Caki2 (cell line): ENCODE measurements at places on chromosomes 2 and 18.

GRCh38 chr2:194104687-194105086 lies 1552.3 kb upstream of the SLC39A10 start:
- no peak for DNase-seq

- no peak for DNase-seq
These were observed at the start of gene POMC for GRCh38 chr2:25168256-25169072. TSS of gene POMC (minus strand) at chr2:25168580. CDS start at chr2:25164772, 3,808 bp downstream.

GRCh38 chr18:36269157-36269556 lies 28.4 kb upstream of the FHOD3 start:
- DNase-seq: no peak

GRCh38 chr18:75223687-75224347 lies 13.2 kb downstream of the TSHZ1 start:
- DNase-seq: peak; percentile 87

GRCh38 chr2:42756966-42757513 lies 6.9 kb downstream of the OXER1 start:
- DNase-seq: no peak

DNA sequence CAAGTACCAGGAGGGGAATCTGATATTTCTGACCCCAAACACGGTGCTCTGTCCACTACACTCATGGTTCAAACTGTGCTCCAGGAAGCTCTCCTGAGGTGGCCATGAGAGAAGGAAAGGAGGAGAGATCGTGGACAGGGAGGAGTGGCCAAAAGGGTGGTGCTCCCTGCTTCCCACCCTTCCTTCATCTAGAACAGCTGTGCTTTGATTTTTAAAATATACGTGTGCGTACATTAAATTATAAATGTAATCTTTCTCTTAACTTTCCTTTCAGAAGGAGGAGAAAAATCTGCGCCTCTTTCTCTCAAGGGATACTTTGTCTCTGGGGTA lies 8.2 kb upstream of the CHRNA1 start:
- DNase-seq: no peak

- DNase-seq: no peak
These were observed 721.8 kb downstream of the ERBB4 start for GRCh38 chr2:211816754-211817153.

- DNase-seq: no peak
These were observed 261.7 kb upstream of the SLC39A10 start for GRCh38 chr2:195395362-195395761.

DNA sequence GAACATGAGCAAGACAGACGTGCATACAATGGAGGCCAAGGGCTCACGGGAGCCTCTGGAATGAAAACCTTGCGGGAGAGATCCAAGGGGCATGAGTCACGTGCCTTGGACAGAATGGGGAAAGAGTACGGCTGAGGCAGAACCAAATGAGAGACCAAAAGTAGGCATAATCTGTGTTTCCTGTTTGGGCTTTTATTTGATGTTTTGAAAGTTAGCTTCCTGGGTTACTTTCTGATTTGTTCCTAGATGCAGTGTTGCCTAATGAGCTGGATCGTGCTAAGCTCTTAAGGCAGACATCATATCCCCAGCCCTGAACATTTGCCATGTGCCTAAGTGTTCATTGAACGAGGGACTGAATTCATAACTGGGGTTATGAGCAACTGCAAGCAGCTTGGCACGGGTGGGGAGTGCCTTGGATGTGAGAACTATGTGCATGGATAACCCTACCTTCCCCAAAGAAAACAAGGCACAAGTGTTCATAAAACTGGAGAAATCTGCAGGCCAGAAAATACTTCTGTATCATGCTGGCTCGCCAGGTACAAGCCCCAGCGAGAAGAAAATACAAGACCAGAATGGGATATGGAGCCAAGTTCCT lies 60.3 kb upstream of the RPL31 start:
- DNase-seq: no peak

DNA sequence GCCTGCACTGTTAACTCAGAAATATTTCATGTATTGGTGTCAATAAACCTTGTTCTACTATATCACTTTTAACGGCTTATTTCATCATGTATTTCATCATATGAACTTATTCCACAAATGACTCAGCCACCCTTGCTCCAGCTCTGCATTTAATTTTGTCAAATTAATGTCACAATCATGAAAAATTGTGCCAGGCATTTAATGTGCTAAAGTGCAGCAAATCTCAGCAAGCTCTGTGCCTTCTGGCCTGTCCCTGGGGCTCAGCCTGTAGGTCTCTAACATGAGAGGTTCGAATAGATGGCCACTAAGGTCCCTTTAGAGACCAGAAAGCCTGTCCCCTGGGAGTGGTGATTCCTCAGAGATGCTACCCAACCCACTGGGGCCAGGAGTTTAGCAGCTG lies 28.6 kb downstream of the BOD1L2 start:
- no peak for DNase-seq

- DNase-seq: no peak
These were observed 94.3 kb downstream of the SEPTIN10 start for GRCh38 chr2:109519513-109519912.

DNA sequence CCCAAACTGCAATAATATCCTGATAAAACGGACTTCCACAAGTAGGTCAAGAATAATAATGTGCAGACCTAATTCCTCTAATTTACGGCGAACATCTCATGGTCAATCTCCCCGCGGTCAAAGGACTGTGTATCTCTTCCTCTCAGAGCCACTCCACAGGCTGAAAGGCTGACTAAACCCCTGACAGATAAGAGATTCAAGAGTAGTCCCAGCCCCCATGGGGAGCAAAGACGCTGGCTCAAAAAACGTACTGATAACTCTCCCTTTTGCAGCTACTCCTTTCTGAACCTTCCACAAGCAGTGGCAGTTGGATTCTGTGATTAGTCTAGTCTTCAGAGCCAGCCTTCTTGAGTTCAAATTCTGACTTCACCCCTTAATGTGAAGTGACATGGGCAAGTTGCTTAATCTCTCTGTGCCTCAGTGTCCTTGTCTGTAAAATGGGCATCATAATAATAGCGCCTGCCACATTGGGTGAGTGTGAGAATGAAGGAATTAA lies 19.7 kb upstream of the IL18R1 start:
- DNase-seq: no peak

DNA sequence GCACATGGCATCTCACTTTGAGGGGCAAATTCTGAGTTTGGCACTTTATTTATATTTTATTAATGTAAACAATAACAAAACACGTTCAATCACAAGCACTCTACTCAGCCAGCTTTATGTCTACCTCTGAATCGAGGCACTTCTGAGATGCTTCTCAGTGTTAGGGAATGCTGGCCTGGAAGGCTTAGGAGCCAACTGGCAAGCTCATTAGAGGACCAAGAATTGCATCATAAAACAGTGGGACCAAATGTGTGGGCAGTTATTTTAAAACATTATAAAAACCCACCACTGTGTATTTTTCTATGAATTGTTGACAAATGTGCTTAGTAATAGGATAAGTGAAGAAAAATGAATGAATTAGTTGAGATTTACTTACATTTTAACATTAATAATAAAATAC lies 46.8 kb upstream of the SMIM21 start:
- DNase-seq: no peak

DNA sequence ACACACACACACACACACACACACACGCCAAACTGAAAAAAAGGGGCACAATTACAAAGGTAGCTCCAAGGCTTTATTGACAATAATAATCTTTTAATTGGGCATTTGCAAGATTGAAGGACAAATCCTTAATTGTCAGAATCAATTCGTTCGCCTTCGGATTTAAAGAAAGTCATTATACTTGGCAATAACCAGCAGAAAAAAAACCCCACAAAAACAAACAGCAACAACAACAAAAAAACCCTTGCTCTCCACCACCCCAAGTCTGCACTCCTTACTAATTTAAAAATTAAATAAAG lies 1.8 kb upstream of the HOXD8 start:
- DNase-seq: no peak

- DNase-seq: no peak
These were observed 265.1 kb downstream of the SOCS6 start for GRCh38 chr18:70553936-70554260.

DNA sequence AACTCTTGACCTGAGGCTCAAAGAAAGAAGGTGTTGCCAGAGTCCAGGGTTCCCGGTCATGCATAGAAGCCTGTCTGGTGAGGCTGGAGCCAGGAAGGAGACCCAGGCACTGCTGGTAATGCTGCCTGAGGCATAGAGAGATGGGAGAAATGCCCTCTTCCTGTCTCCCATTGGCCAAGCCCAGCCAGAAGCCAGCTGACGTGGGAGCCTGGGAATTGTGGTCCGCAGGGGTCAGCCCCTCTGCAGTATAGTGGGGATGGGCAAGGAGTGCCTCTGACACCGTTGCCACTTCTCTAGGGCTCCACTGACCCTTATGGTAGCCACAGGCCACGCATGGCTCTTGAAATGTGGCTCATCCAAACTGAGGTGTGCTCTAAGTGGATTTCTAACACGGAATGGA lies 95.7 kb downstream of the CTIF start:
- DNase-seq: no peak

DNA sequence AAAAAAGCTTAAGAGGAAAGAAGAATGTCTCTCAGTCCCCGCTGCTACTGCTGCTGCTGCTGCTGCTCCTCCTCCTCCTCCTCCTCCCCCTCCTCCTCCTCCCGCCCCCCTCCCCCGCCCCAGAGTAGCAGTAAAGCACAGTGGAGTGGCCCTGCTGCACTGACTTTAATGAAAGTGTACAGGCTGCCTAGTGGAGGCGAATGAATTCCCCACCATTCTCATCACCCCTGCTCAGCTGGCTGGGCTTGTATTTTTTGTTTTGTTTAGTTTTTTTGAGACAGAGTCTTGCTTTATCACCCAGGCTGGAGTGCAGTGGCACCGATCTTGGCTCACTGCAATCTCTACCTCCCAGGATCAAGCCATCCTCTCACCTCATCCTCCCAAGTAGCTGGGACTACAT lies 34.3 kb downstream of the GORASP2 start:
- no peak for DNase-seq

DNA sequence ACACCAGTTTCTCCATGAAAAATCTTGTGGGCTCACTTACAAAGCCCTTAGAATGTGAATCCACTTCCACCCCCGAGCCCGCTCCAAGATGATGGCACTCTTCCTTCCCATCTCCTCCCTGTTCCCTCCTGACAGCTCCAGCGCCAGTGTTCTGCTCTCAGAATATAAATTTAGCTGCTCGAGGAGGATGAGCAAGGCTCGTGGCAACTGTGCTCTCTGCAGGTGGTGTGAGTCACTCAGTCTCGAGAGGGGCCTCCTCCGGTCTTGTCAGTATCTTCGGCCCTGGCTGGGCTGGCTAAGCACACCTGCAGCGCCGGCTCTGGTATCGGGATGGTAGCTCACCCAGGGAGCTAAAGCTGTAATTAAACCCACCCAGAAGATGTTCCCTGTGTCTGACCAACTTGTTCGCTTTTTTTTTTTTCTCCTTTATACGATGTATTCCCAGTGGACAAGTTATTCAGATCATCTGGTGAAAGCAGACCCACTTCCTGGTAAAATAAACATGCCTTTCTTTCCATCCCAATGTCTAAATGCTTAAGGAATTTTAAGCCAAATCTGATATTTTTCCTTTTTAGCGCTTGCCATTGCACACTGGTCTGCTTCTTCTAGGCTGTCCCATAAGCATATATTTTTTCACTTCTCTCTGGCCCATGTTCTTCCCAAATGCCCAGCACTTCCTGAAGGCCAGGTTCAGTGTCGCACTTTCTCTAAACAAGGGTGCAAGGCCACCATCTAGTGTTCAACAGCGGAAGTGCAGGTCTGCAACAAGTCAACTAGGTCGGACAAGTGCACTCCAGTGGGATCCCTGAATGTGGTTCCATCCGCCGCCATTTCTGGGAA lies 31.4 kb upstream of the YPEL5 start:
- peak; percentile 66 for DNase-seq

DNA sequence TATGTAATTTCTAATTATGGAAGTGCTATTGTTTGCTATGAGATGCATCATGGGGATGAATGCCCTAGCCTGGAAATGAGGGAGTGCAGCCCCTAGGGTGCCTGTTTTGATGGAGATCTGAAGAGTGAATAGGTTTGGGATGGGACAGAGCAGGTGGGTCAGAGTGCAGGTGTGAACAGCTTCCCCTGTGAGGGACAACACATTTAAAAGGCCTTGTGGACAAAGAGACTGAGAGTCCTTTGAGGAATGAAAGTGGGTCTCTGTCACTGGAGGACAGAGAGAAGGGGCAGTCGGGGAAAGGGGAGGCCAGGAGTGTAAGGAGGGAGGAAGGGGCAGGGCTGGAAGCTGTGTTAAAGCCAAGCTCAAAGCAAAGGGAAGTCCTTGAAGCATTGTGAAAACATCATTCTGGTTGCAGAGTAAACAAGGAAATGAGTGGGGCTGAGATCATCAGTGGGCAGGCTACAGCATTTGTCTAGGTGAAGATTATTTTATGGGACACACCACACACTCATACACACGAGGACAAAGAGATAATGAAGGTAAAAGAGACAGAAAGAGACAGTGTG lies 877.6 kb downstream of the SLC4A3 start:
- peak; percentile 8 for DNase-seq

DNA sequence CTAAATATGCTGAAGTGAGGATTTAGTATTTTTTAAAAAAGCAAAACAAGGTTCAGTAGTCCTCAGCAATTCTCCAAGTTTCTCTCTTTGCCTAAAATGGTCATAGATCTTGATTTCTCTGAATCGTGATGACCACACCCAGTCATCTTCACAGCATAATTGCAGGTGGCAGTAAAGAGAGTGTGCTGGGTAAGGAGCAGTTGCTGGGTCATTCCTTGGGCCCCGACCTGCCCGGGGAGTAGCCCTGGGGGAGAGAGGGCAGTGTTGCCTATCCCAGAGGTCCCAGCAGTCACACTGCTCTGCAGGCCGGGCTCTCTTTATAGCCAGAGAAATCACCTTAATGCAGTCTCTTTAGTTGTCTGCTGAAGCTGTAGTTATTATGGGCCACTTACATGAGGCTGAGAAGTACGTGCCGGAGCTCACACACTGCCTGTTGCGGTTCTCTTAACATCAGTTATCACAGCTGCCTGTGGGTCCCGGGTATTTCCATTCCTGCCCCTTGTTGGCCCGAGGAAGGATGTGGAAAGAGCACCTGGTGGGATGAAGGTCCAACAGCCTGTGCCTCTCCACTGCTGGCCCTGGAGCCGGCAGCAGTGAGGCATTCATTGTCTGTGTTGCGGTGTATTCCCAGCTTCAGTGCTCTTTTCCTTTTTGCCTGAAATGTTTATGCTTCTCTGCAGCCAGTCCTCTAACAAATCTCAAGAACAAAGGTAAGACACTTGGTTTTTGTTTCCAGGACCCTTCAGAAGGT lies 230.1 kb downstream of the ALPK2 start:
- no peak for DNase-seq

GRCh38 chr2:173606619-173607248 lies 252.1 kb downstream of the CDCA7 start:
- DNase-seq: no peak
